Caki2 (cell line): ENCODE measurements at places on chromosomes 3 and 15.
A peak's percentile ranks its signal among the peaks of the same experiment; 100 is the strongest.

DNA sequence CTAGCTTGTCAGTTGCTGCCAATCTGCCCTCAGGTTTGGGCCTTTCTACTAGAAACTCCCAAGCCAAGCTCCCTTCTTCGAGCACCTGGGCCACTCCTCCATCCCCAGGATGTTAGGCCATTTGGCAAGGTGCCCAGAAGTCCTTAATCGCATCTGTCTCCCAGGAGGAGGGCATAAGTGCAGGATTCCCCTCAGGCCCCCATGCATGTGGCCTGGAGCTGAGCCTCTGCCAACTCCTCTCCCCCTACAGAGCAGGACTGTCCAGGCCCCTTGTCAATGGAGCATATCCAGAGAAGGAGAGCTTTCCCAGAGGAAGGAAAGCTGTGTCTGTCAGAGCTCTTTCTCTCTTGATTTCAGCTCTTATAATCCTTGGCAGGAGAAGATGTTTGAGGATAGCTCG is 182.6 kb upstream of the ROPN1 start:
- DNase-seq = peak; percentile 4

DNA sequence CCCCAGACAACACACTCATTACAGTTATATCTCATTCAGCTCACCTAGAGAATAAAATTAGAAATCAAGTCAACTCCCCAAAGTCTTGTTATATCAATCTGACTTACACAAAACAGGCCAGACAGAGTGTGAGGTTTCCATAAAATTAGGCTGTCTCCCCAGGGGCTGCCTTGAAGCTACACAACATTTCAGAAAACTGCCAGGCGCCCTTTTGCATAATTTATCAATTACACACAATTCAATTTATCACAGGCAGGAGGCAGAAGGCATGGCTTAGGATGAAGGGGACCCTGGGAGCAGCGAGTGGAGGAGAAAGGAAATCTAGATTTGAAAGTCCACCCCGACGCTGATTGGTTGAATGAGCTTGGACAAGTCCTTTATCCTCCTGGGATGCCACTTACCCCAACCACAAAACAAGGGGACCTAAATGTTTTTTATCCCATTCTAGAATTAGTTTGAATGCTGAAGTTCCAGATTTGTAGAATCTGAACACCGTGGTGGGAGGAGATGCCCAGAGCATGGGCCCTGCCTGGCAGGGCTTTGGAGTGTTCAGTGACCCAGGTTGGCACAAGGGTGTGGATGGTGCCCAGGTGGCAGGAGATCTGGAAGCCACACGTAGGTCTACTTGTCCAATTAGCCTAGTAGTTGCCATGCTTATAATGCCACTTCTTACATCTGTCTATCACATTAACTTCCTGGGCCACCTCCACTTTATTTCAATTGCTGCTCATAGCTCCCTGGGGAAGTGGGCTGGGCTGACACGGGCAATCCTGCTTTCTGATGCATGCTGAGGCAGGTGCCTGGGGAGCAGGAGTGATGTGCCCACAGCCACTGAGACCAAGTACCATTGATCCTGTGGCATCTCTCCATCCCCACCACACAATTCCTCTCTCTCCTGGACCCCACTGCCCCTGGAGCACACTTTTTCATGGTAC is 119.8 kb upstream of the TLE3 start:
- DNase-seq = no peak

DNA sequence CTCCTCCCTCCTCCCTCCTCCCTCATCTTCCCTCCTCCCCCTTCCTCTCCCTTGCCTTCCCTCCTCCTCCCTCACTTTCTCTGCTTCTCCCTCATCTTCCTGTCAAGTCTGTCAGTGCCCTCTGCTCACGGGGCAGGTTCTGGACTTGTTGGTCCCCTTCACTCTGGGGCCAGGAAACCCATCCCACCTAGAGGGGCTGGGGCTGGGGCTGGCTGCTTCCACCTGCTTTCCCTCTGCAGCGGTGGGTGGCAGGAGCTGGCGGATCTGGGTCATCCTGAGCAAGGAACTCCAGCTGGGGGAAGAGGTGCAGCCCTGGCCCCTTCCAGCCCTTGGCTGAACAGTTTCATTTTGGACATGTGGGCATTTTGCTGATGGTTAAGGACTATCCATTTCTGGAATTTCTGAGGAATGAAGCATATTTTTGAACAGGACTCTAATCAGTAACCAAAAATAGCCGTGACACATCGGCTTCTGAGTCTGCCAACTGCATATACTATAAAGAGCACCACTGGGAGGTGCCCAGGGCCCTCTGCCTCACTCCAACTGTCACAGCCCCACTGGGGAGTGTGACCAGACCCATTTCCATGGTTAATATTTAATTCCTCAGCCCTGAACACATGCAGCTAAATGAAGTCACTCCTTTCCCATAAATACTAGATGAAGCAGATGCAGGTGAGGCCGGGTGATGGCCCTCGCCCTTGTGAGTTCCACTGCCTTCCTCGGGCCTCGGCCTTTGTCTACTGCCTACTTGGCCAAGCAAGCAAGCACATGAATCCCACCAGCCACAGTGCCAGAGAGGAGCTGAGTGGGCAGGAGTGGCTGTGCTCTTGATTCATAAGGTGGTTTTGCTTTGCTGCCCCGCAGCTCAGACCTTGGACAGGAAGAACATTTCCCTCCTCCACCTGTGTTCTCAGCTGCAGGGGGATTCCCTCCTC is 39.8 kb downstream of the CHDH start:
- peak; percentile 80 for DNase-seq

DNA sequence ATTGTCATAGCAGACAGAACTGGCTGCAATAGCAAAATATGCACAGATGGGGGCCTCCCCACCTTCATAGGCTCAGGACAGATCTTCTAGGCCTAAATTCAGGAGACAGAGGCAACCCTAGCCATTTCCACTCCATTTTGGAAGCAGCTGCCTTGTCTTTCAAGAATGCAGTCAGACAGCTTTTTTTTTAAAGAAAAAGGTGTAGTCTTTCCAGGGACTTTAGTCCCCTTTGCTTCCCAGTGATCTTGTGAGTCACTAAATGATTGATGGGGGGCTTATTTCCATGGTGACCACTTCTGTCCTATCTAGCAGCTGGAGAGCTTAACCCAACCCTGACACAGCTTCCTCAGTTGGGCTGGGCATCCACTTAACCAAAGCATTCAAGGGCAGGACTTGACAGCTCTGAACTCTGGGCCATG is 165.9 kb downstream of the TPRG1 start:
- no peak for DNase-seq

GRCh38 chr15:28984421-28985315 is 98.9 kb downstream of the APBA2 start:
- peak; percentile 58 for DNase-seq
